Sciatic nerve (tissue), 2 donors: ENCODE measurements at places on chromosomes 13 and 19. TPM values are rescaled to one million over a fixed set of nuclear protein-coding genes. Genes with fewer than 3 reads are reported as not detected.

DNA sequence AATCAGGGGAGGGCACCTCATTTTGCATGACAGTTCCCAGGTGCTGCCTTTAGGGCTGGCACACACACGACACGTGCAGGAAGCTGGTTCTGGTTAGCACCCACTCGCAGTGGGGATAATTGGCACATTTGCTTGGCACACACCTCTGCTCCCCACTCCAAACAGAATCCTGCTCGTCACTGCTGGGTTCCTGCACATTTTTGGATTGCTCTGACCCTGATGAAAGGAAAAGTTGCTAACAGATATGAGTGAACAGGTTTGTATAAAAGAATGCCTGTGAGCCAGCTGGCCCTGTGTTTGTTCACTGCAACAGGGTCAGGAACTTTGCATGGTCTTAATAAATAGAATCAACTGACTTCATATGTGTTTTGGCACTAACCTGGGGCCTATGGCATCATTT lies 1500.4 kb downstream of the EFNB2 start:
- DNase-seq: no peak

DNA sequence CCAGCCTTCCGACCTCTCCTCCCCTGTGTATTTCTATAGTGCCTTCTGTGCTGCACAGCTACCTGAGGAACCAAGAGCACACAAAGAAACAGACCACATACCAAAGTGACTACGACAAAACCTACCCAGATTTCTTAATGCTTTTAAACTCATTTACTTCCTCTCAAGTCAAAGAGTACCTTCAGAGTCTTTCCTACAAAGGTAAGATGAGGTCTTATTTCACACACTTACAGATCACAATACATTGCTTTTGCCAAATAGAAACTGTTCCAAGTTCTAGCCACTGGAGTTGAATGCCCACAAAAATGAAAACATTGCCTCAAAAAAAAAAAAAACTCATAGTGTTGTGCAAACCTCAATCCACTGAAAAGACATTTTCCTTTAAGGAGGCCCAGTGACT lies 36.4 kb downstream of the TEX26 start:
- DNase-seq: no peak

KLHL1 gene
- total RNA-seq: not detected

PCDH9 gene
- total RNA-seq: 37.7 TPM

DNA sequence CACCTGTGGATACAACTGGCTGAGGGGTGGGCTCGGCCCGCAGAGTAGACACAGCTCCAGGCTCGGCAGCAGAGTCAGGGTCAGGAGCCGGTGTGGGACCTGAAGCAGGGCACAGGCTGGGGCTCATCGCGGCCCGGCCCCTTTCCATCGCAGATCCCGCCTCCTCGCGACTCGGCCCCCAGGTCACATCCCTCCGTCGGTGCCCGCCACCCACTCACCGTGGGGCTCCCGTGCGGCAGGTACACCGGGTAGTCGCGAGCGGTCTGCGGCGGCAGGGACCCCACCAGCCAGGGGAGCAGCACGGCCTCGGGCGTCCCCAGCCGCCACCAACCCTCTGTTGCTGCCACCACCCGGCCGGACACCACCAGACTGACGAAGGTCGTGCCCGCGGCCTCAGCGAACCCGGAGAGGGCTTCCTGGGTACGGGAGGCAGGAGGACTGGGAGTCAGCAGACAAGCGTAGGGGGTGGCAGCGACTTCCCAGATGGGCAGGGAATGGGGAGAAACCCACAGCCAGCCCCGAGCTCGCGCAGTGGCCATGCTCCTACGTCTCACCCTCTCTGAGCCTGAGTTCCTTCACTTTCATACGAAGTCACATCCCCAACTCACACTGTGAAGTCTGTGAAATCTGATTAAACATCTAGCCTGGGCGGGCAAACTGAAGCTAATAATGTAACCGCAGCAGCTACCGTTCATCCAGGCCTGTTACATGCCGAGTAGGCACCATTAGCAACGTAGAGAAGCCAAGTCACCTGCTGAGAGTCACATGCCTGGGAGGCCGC lies 3.7 kb downstream of the FUZ start:
- DNase-seq: no peak

DNA sequence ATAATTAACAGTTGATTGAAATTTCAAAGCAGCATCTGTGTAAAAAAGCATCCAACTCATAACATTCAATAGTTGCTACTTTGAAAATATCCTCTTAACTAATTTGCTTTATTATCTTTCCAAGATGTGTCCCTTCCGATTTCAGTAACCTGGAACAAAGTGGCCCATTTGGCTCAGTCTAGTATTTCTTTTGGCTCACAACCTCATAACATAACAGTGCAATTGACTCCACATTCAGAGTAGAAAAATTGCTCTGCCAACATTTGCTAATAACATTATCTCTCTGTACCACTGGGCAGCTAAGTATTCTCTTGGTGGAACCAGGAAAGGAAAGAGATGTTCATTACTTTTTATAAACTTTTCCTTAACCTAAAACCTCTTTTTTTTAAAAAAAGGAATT lies 571.1 kb upstream of the ARGLU1 start:
- no peak for DNase-seq

DNA sequence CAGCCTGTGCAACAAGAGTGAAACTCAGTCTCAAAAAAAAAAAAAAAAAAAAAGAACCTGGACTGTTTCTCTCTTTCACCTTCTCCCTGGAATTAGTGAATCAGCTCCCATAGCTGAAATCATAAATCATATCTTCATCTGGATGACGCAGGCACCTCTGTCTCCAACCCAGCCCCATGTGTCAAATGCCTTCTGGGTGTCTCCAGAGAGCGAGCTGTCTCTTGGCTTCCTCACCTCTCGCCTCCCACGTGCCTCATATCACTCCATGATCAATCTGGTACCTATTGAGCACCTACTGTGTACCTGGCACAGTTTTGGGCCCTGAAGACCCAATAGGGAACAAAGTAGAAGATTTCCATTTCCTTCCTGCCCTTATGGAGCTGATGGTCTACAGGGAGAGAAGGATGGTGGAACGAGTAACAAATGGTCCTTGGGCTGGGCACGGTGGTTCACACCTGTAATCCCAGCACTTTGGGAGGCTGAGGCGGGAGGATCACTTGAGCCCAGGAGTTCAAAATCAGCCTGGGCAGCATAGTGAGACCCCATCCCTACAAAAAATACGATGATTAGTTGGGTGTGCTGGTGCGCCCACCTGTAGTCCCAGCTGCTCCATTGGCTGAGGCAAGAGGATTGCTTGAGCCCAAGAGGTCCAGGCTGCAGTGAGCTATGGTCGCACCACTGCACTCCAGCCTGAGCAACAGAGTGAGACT lies 2.5 kb downstream of the HSD11B1L start:
- no peak for DNase-seq

GRCh38 chr19:43329989-43330388 lies 23.5 kb upstream of the CD177 start:
- DNase-seq: no peak

CBARP gene
- 2.9 TPM for total RNA-seq
